ENCODE measurements at places on chromosomes 3 and 15. TPM values are rescaled to one million over a fixed set of nuclear protein-coding genes. Genes with fewer than 3 reads are reported as not detected.

- DNase-seq, result no peak
- no peak overlapping the region for H3K4me3 ChIP-seq
- no peaks in the 10 kb centered on the region for H3K4me1 ChIP-seq
- no peak overlapping the region for H3K27ac ChIP-seq
- no peaks in the 10 kb centered on the region for H3K27me3 ChIP-seq
Observed at GRCh38 chr3:194801461-194802432, 116.1 kb downstream of the FAM43A start.

The LRRC31 gene
- not detected for polyA plus RNA-seq

DNA sequence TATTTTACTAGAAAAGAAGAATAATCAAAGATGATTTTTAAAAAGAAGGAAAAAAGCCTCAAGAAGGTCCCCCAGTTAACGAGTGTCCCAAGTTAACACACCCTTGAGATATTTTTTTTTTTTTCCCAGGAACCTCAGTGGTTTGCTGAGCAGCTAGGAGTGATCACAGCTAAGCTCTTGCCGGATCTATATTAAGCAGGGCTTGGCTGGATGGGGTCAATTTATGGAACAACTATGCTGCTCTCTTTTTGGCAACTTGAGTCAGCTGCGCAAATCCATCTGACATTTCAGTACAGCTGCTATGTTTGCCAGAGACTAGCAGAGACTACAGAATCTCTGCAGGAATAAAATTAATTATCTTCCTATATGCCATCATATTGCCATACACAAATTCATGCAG, at the start of gene LMOD3:
Gene LMOD3, minus strand, starts transcription at position 193 of the 400 bp plus-strand sequence. CDS start 209 bp downstream, outside the sequence.
- H3K4me1 ChIP-seq, result no peaks in the 10 kb centered on the region
- no peak within 1 kb of the TSS for H3K27ac ChIP-seq
- H3K4me3 ChIP-seq, result no peak within 1 kb of the TSS
- no peaks in the 10 kb centered on the region for H3K27me3 ChIP-seq

The ARPIN gene
- not detected for polyA plus RNA-seq

The PLSCR4 gene
- polyA plus RNA-seq, result not detected

- no peak for DNase-seq
- no peaks in the 10 kb centered on the region for H3K4me1 ChIP-seq
- no peak overlapping the region for H3K27ac ChIP-seq
- no peaks in the 10 kb centered on the region for H3K36me3 ChIP-seq
Observed at GRCh38 chr15:63430766-63431451, 49.3 kb upstream of the CA12 start.

DNA sequence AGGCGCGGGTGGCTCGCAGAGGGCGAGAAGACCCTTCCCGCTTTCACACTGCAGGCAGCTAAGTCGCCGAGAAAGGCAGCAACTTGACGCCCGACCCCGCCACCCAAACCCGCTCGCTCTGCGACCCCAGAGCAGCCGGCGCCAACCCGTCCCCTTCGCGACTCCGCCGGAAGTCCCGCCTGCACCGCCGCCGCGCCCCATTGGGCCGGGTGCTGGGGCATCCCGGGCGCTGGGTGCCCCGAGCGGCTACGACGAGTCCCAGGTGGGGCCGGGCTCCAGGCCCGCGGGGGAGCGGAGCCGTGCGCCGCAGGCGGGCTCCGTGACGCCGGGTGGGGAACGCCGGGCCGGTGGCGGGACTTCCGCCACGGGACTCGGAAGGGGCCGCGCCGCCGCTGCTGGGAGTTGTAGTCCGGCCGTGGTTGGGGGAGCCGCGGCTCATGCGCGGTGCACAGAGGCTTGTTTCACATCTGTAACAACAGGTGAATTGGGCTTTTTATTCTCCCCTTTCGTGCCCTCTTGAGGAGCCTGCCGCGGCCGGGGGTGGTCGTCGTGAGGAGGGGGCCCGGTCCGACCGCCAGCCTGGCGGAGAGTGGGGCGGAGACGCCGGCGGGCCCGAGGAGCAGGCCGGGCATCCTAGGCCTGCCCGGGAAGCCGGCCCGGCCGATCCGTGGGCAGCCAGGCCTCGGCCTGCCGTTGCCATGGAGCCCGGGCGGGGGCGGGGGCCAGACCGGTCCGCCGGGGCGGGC, at the start of gene DHX30:
Gene DHX30, plus strand, starts transcription at position 405 of the 746 bp plus-strand sequence. CDS start 7,546 bp downstream, outside the sequence.
- H3K27ac ChIP-seq, result peak within 1 kb of the TSS; percentile 92
- no peaks in the 10 kb centered on the region for H3K36me3 ChIP-seq
- H3K4me1 ChIP-seq, result peaks cover 11% of the 10 kb centered on the region
- peak within 1 kb of the TSS; percentile 65 for H3K4me3 ChIP-seq
- H3K27me3 ChIP-seq, result no peaks in the 10 kb centered on the region

The SNX33 gene
- polyA plus RNA-seq, result 0.22 TPM

The DGKG gene
- not detected for polyA plus RNA-seq

GRCh38 chr3:78165876-78166275, 1126.0 kb downstream of the ROBO2 start:
- no peak overlapping the region for H3K4me3 ChIP-seq
- no peaks in the 10 kb centered on the region for H3K36me3 ChIP-seq
- no peak for DNase-seq
- H3K27ac ChIP-seq, result no peak overlapping the region
- no peaks in the 10 kb centered on the region for H3K4me1 ChIP-seq
- H3K27me3 ChIP-seq, result no peaks in the 10 kb centered on the region

The SSR3 gene
- polyA plus RNA-seq, result 100 TPM

DNA sequence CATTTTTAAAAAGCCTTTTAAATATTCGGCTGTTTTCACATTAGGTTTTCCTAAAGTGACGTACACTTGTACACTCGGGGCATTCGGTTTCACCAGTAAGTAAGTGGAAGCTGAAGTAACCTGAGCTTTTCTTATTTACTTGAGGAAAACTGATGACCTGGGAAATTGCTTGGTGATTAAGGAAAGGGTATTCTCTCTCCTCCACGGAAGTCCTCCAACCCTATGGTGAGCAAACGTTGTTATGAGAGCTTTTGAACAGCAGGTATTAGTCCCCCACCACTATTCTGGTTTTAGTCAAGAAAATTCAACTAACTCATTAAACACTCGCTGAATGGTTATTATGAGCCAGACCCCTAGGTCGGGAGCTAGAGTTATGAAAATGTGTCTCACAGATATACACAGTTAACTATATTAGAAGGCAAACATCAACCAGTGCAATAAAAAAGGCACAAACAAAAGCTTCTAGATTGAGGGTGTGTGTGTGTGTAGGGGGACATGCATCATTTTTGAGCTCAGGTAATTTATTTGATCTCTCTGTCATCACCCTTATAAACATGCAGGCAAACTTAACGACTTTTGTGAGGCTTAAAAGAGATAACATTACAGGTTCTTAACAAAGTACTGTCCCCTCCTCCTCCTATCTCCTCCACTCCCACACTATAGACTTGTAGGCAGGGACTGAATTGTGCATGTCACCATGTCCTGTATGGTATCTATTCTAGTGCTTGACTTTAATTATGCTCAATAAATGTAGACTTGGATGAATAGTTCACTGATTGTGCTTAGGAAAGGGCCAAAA, 143.3 kb upstream of the MB21D2 start:
- no peaks in the 10 kb centered on the region for H3K36me3 ChIP-seq
- DNase-seq, result no peak
- no peak overlapping the region for H3K4me3 ChIP-seq
- no peak overlapping the region for H3K27ac ChIP-seq

- H3K36me3 ChIP-seq, result no peaks in the 10 kb centered on the region
- H3K4me3 ChIP-seq, result no peak overlapping the region
- H3K4me1 ChIP-seq, result no peaks in the 10 kb centered on the region
- DNase-seq, result no peak
- H3K27ac ChIP-seq, result no peak overlapping the region
Observed at GRCh38 chr3:158765518-158766205, 33.4 kb upstream of the RARRES1 start.

The KBTBD13 gene
- polyA plus RNA-seq, result not detected

DNA sequence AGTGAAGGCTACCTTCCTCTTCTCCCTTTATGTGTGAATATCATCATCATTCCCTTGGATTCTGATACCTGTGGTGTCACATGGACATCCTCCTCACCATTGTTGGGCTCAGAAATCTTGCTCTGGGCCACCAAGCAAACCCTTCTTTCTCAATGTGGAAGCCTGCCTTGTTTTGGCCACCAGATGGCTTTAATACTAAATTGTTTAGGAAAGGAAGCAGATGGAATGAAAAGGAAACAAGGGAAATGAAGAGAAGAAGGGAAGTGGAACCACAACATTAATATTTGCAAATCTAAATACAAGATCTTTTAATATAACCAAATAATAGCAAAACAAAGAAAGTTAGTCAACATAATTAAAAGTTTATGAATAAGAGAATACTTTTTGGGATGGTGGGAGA, 14.0 kb downstream of the FAM227B start:
- H3K36me3 ChIP-seq, result no peaks in the 10 kb centered on the region
- no peak for DNase-seq
- no peak overlapping the region for H3K4me3 ChIP-seq
- H3K27me3 ChIP-seq, result no peaks in the 10 kb centered on the region
- no peaks in the 10 kb centered on the region for H3K4me1 ChIP-seq
- H3K27ac ChIP-seq, result no peak overlapping the region

The SYNPR gene
- polyA plus RNA-seq, result not detected

The LIPC gene
- polyA plus RNA-seq, result 0.58 TPM

GRCh38 chr15:72475674-72476073, 1.5 kb downstream of the ARIH1 start:
- H3K27ac ChIP-seq, result peak overlapping the region; percentile 99
- no peaks in the 10 kb centered on the region for H3K27me3 ChIP-seq
